ENCODE measurements at places on chromosomes 2 and 18.

DNA sequence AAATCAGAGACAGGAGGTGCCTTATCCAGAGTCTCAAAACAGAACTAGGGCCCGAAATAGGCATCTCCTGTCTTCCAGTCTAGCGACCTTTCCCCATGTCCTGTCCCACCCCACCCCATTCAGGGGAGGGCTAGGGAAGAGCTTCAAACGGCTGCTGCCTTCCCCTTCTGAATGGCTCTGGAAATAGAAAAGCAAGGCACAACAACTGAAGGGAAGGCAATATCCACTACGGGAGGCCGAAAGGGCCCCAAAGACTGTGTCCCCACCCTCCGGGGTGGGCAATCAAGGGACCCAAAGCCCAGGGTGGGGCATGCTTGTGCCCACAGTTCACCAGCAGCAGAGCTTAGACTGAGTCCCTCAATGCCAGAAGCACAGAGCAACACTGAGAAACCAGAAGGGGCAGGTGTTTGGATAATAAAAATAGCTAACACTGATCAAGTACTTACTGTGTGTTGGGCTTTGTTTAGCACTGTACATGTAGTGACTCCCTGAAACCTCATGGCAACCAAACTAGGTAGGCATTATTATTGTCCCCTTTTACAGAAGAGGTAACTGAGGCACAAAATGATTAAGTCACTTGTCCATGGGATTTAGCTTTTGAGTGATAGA, 38.5 kb downstream of the CYRIA start:
- DNase-seq = no peak

DNA sequence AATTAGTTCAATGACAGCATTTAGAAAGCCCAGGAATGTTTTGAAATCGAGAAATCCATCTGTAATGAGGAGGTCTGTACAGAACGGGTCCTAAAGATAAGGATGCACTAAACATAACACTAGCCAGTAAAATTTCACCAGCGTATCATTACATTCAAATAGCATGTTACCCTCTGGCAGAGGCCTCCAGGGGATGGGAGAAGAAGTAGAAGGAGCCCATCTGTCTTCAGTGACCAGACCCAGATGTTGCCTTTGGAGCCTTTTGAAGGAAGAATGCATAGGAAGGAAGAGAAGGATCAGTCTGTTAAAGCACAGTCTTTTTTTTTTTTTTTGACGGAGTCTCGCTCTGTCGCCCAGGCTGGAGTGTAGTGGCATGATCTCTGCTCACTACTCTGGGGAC, 86.1 kb upstream of the BCL2L11 start:
- DNase-seq = no peak

- DNase-seq = no peak
Observed at GRCh38 chr2:65530547-65531320, 98.3 kb upstream of the SPRED2 start.

DNA sequence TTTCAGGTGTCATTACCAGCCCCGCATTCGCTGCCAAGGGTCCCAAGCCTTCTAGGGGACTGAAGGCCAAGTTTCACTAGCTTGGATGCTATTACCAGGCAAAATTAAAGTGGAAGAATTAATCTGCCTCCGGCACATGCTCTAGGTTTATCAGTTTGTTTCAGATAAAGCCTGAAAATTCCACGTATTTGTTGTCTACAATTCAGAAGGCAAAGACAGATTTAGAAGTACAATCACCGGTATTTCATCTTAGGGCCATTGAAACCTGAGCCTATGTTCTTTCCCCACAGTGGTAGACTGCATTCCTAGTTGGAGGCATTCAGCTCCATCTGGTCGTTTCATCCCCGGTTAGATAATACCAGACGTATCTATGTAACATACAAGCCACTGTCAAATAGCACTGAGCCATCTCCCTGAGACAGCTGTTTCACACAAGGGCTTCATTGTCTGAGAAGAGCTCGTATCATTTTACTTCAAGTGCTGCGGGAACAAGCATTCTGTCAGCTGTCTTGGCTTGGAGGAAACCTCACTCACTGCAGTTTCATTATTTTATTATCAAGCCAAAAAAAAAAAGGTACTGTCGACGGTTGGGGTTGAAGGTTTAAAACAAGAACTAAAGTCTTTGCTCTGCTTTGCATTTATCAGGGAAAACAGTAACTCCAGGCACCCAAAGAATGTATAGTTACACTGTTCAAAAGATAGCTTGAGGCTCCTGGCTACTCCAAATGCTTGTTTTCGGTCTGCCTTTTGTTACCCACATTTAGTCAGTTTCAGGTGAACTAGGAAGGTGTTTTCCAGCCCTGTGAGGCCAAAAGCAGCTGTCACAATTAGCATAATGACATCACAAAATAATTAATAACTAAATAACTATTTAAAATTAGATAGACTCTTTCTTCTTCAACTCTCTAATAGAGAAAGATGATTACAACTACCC, 76.7 kb downstream of the TGIF1 start:
- DNase-seq = no peak

DNA sequence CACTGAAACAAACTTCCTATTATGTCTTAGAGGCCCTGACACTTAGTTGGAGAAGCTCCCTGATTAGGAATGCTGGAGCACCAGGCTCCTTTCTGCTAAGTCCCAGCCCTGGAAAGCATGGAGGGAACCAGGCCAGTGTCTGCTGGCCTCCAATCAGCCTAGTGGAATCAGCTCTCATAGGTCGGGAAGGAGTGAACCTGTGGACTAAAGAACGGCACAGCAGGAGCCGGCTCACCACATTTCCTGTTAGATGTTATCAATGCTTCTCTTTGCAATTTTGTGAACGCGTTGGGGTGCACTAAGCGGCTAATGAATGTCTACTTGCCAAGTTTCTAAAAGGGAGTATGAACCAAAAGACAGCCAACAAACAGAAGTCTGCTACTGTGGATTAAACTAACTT, 296.6 kb downstream of the NAPG start:
- no peak for DNase-seq

DNA sequence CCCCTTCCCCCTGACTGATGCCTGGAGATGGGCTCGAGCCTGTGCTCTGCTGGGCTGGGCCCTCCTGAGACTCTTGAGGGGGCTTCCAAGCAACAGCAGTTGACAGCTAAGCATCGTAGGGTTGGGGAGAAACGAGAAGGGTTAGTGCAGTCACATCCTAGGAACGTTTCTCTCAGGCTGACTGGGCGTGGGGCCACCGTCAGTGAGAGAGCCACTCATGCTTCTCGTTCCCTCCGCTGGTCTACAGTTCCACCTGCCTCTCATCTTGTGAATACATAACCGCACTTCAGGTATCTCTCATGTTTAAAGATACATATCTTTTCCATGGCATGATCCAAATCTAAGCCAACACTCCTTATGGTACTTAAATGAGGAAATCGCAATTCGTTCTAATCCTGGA, 66.4 kb downstream of the TRAPPC12 start:
- DNase-seq = no peak

- DNase-seq = peak; percentile 45
Observed at GRCh38 chr2:28408764-28409599, 16.3 kb downstream of the FOSL2 start.

GRCh38 chr2:209495855-209496585, 72.2 kb downstream of the MAP2 start:
- DNase-seq = no peak

GRCh38 chr2:30127016-30127893, 19.6 kb upstream of the YPEL5 start:
- no peak for DNase-seq

- no peak for DNase-seq
Observed at GRCh38 chr2:145541028-145541427, 1021.1 kb upstream of the ZEB2 start.

GRCh38 chr2:98329549-98329948, 16.7 kb upstream of the CNGA3 start:
- DNase-seq = no peak

DNA sequence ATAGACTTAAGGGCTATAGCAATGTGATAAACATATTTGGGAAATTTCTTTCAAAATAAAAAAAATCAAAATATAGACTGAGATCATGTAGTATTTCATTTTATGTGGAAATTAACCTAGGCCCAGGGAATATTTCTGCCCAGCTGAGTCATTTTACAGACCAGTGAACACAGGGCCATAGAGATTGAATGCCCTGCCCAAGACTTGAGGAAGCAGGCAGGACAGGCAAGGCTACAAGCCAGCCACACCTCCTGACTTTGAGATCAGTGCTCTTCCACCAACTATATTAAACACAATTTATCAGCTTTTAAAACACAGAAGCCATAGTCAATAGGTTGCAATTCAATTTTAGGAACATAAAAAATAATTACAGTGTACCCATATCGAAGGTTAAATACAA, 12.9 kb downstream of the CCDC148 start:
- no peak for DNase-seq

DNA sequence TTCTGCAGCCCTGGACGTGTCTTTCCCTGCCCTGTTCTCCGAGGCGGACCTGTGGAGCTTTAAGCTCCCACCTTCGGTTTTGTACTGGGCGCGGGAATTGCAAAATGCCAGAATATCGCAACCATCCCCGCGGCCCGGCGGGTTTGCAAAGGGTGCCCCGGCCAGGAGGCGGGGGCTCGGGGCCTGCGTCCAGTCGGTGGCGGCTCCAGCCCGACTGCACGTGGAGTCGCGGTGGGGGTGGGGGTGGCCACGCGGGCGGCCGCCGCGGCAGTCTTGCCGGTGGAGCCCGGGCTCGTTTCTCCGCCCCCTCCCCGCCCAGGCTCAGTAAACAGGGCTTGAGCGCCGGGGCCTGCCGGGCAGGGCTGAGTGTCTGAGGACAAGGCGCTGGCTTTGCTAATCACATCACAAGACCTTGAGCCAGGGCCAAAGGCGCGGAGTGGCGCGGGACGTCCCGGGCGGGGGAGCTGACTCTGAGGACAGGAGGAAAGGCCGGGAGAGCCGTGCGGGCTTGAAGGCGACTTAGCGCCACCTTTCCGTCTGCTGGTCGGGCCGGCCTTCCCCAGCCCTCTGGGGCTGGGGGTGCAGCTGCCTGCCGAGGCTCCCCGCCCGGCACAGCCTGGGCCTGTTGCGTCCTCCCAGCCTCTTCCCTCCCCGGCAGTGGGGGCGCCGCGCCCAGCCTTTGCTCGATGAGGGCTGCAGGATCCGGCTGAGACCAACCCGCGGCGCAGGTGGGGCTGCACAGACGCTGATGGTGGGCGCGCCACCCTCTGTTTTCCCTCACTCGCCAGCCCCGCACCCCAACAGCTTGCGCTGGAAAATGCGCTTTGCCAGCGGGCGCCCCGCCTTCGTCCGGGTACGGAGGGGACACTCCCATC, 786 bp upstream of the ZFP36L2 start:
- DNase-seq = peak; percentile 79

- DNase-seq = no peak
Observed at GRCh38 chr18:56988022-56988421, 158.9 kb upstream of the BOD1L2 start.

- no peak for DNase-seq
Observed at GRCh38 chr2:61045226-61045625, 20.4 kb upstream of the SANBR start.

- no peak for DNase-seq
Observed at GRCh38 chr2:69241664-69242514, 145.1 kb downstream of the GFPT1 start.

DNA sequence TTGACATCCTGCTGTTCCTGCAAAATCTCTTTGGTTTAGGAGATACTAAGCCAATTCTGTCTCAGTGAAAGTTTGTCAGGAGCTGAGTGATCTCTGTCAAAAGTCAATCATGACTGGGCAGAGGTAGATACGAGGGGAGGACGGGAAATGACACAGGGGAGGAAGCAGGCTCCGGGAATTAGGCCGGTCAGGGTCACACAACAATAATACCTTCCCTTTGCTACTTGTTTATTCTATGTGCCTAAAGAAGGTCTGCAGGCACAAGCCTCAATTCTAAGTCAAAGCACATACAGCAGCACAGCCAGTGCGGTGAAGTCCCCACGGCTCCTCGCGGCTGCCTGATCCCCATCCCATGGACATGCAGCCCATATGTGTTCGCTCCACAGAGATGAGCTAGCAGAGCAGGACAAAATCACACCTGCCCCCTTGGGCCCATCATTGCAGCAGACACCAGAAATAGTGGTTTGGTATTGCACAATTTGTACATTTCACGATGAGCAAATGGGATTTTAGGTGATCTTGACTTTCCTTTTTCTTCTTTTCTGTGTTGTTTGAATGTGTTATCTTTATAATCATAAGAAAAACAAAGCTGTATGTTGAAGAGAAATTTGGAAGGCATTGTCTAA, 141.4 kb downstream of the VAPA start:
- no peak for DNase-seq

- DNase-seq = no peak
Observed at GRCh38 chr2:86139981-86140380, 33.9 kb downstream of the PTCD3 start.

DNA sequence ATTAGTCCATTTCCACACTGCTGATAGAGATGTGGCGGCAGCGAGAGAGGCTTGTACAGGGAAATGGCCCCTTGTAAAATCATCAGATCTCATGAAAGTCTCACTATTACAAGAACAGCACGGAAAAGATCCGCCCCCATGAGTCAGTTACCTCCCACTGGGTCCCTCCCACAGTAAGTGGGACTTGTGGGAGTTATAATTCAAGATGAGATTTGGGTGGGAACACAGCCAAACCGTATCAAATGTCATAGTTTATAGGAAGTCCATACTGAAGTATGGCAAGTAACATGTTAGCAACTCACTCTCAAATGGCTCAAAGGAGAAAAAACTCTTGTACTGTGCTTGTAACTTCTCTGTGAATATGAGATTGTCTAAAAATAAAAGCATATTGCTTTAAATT, 56.1 kb downstream of the FARP2 start:
- no peak for DNase-seq

GRCh38 chr2:223055836-223056235, 3.8 kb downstream of the KCNE4 start:
- DNase-seq = no peak

DNA sequence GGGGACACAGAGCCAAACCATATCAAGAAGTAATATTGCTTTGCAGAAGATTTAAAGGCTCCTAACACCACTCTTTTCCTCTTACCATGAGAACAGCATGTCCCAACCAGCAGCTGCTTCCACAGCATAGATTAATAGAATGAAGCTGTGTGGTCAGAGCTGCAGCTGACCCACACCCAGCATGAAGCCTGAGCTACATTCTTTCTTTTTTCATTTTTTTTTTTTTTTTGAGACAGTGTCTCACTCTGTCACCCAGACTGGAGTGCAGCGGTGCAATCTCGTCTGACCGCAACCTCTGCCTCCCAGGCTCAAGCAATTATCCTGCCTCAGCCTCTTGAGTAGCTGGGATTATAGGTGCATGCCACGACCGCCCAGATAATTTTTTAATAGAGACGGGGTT, 289.8 kb downstream of the RAD51AP2 start:
- DNase-seq = no peak

- DNase-seq = peak; percentile 80
Observed at GRCh38 chr2:69985688-69986087, 24.3 kb upstream of the ASPRV1 start.

- DNase-seq = peak; percentile 86
Observed at GRCh38 chr2:95022309-95023221, 2.9 kb upstream of the MAL start.

- no peak for DNase-seq
Observed at GRCh38 chr2:191961556-191961955, 114.7 kb upstream of the CAVIN2 start.

All from CD4-positive, alpha-beta T cell (primary cell).